Activated CD8-positive, alpha-beta memory T cell treated with anti-CD3 and anti-CD28 coated beads for 1 hour (primary cell): ENCODE measurements at places on chromosomes 11 and 22.

GRCh38 chr11:34028425-34028824 lies 23.1 kb upstream of the CAPRIN1 start:
- no peak for DNase-seq

DNA sequence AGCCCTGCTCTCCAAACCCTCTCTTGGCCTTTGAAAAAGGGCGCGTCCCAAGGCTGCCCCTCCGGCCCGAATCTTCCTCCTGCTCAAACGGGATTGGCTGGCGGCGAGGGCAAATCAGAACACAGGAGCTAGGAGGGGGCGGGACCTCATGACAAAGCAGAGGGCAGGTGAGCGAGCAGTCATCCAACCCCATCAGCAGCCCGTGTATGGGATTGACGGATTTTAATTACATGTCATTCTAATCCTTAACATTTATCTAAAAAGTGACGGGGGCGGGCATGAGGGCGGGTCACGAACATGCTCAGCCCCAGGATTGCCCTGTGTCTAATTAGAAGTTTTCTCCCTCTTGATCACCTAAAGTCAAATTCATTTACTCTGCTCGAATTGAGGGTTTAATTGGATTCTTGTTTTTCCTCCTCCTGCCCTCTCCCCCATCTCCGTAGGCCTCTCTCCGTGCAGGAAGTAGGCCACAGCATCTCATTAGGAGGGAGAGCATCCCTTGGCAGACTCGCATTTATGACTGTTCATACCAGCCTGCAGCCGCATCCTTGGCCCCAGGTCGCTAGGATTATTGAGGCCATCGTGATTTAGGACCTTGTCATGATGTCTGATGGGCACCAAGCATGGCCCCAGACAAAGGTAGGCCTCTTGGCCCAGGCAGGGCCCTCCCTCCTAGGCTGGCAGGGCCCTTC lies 147.1 kb downstream of the CHST1 start:
- no peak for DNase-seq

GRCh38 chr11:44854086-44854485 lies 96.6 kb downstream of the TP53I11 start:
- DNase-seq = no peak

GRCh38 chr22:32476281-32477195 lies 1.9 kb downstream of the FBXO7 start:
- DNase-seq = no peak

DNA sequence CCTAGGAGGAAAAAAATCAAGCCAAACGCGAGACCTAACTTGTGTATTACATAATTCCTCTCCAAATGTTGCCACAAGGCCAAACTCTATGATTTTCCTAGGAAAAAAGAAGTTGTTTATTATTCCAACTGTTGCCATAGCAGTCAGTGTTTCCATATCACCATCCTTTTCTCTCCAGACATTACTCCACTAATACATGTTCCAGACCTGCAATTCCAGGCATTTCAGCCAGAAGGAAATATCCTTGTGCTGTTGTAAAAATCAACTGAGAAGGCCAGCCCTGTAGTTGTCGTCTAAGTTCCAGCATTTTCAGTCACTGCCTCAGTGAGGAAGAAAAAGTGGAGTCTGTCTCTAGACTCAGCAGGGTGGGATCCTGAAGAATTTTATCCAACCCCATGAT lies 33.1 kb upstream of the PAMR1 start:
- DNase-seq = no peak

- DNase-seq = no peak
Measured at GRCh38 chr22:16956290-16956689, 51.7 kb downstream of the GAB4 start.

GRCh38 chr11:119155733-119156492 lies 7.1 kb downstream of the ABCG4 start:
- DNase-seq = no peak

GRCh38 chr22:28962042-28962554 lies 78.7 kb downstream of the ZNRF3 start:
- no peak for DNase-seq

DNA sequence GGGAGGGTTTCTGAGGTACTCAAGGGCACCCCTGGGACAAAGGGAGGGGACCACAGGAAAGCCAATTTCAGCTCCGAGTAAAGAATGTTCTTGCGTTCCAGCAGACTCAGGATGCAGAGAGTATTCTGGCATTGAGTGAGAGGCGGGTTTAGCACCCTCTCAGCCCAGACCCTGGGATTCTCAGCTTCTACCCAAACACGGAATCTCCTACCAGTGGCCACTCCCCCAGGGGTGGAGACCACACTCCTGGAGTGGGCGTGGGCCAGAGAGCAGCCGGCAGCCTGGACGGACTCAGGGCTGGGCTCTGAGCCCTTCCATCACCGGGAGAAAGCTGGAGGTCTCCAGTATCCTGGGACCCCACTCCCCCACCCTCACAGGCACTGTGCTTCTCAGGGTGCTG lies 26.1 kb upstream of the TTLL12 start:
- DNase-seq = no peak

DNA sequence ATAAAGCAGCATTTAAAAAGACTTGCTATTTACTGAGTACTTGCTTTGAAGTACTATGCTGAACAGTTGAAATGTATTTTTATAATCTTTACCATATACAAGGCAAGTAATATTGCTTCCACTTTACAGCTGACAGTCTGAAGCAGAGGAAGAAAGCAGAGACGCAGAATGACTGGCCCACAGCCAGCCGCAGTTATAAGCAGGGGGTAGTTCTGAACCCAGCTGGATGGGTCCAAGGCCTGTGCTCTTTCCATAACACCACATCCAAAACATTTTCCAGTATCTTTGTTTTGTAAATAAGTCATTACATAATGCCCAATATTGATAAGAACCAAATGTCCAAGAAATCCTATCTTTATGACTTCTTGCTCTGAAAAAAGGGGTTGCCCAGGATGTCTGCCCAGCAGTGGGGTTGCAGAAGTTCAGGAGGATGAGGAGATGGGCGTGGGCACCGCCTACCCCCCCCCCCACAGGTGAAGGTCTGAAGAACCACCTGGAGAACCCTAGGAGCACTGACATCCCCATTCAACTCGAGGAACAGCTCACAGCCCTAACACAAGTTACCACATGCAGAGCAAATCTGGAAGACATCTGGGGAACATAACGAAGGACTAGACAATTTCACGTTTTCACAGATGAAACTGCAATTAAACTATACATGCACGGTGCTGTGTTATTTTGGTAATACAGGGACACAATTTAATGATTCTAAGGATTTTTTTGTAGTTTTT lies 24.2 kb upstream of the YPEL1 start:
- no peak for DNase-seq

GRCh38 chr11:121068787-121069186 lies 32.3 kb upstream of the TECTA start:
- no peak for DNase-seq

- no peak for DNase-seq
Measured at GRCh38 chr22:28791124-28791523, 9.2 kb downstream of the XBP1 start.
